ENCODE measurements at places on chromosomes 2 and 18. TPM values are rescaled to one million over a fixed set of nuclear protein-coding genes. Genes with fewer than 3 reads are reported as not detected.

DNA sequence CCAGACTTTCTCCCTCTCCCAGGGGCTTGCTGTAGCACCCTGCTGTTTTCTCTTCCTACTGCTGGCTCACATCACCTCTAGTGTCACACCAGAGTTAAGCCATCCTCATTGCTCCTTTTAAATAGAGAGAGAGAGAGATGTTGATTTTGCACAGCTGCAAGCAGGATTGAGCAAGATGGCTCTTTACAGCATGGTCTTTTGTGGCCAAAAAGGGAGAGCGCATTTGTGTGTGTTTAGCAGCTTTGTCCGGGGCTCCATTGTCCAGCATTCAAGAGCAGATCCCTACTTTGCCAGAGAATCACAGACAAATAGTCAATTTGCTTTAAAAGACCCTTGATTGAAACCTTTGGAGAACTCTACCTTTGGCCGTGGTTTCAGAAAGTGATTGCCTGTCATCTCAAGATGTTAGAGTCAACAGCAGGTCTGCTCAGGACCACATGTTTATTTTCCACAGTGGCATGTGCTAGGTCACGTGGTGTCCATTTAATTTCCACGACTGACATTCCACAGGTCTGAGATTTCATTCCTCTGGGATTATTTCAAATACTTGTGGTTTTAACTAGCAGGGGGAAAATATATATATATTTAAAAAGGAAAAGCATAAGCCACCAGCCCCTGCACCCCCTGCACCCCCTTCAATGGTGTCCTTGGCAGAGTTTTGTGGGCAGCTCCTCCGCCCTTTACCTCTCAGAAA, 359.9 kb upstream of the SLC14A2 start:
- DNase-seq: peak; percentile 97

- DNase-seq: no peak
Observed at GRCh38 chr2:34604164-34604563, 1005.1 kb upstream of the FAM98A start.

GRCh38 chr2:72678024-72678423, 147.8 kb downstream of the EXOC6B start:
- DNase-seq: no peak

DNA sequence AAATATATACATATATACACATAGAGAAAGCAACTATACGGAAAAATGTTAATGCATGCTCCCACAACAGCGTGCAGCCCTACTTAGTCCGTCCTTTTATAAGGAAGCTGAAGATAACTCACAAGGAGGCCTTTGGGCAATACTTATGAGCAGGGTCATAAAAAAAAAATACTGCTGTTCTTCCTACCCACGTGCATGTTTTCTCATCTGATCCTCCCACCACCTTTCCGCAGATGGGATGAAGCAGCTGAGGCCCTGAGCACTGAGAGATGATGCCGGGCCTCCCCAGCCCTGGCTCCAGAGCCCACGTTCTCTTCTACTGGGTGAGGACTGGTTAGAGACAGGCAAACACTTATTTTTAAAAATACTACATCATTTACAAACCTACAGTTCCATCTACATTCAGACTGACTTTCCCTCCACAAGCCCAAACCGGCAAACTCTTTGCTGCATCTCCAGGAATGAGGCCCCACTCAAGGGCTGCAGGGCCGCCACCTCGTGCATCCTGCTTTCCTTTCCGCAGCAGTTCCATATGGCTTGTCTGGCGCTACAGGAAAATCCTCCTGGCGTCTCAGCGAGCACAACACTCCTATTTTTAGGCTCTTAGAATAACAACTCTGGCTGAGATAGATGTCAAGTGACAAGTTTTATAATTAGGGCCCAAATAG, 41.6 kb downstream of the TBC1D8 start:
- peak; percentile 34 for DNase-seq

The SERPINB3 gene
- polyA plus RNA-seq: not detected

DNA sequence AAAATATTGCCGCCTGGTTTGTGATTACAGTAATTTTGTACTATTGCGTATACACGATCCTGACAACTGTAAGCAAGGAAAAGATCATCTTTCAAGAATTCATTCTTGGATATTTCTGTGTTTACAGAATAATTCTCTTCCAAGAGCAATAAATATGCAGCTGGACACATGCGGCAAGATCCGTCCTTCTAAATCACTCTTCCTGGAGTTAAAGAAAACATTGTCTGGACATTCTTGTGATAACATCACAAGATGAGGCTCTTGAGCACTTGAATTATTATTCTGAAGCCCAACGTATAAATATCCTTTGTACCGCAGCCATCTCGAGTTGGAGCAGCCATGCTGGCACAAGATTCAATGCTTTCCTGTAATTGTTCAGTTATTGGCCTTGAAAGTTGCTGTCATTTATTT, 9.9 kb downstream of the FHL2 start:
- DNase-seq: peak; percentile 99

The ALPP gene
- polyA plus RNA-seq: not detected

DNA sequence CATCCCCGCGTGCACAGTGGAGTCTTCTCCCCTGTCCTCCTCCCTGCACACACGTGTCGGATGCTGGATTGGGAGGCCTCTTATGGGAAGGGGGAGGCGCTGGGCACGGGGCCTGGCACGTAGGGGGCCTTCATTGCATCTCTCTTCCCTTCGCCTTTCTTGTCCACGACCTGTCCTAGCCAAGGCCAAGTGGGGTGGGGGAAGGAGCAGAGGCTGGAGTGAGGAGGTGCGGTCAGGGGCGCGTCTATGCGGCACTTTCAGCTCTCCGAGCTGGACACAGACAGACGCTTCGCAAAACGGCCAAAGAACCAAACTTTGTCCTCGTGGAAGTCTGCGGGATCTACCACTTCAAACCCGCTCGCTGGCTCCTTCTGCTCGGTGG, 13.4 kb downstream of the ALPG start:
- DNase-seq: no peak

DNA sequence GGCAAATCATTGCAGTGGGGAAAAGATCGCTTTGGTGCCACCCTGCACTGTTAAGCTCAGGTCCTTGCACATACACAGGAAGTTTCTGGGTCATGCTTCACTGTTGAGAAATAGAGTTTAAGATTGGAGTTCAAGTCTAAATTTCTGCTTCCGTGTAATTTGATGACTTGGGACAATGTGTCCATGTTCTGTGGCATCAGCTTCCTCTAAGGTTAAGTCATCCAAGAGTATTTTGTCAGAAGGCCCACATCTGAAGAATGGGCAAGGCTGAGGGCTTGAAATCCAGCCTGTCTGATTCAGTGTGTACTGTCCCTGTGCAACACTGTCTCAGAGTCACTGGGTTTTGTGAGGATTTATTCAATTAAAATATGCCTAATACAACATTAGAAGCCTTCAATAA, 880.7 kb downstream of the SUCLG1 start:
- DNase-seq: peak; percentile 9

Measured in fibroblast of lung (primary cell).